Stimulated activated CD8-positive, alpha-beta memory T cell treated with anti-CD3 and anti-CD28 coated beads, Interleukin-12 subunit alpha, Interleukin-12 subunit beta, amount 100 ng/mL, for 4 hours (primary cell): ENCODE measurements at places on chromosomes 7 and 10.

DNA sequence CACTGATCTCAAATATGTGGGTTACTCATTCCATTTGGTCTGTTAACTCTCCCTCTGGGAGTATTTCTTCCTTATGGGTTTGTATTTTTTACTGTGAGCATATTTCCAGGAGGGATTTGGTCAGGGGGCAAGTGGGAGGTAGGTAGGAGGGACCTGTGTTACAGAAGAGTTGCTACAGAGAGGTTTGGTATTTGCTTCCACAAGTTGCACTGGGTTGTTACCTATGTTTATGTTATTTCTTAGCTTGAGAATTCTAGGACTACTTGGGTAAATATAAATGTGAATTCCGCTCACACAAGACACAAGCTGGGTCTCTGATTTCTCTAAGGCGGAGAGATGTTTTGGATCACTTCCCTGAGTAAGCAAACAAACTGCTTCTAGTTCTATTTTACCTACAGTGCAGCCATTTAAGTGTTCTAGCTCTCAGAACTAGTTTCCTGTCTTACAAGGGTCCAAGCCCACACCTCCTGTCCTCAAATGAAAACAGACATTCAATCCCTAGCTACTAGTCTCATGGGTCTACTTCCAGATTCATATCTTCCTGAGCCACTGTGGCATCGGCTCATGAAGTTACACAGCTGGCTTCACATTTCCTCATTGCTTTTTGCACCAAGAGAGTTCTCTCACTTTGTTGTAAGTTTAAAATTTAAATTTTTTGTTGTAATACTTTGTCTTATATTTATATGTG is 75.4 kb upstream of the PPP1R3C start:
- no peak for DNase-seq

DNA sequence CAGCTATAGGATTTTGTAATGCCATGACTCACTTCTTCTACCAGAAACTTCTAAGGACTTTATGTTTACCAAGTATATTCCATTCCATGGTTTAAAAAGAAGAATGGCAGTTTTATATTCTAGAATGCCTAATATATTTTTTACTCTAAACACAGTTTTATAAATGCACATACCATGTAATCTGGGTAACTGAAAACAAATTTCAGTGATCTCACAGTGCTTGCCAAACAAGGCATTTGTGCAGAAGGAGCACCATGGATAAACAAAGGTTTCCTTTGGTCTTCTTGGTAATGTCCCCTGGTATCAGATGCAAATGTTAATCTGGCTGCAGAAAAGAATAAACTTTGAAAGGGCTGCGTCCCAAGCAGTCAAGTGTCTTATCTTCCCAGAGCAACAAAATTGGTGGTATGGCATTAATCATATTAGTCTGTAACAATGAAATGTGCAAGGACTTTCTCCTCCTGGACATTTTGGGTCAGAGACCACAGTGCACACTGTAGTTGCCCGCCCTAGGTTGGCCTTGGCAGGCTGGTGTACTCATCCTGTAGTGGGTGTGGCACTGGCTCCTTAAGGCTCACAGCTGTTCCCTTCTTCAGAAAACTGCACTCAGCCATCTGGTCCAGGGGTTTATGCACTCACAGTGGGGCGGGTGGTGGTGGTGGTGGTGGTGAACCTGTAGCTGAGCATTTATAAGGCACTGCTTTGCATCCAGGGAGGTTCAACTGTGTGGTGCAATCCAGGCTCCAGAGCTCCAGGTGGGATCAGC is 56.7 kb downstream of the LAMB4 start:
- DNase-seq = no peak

DNA sequence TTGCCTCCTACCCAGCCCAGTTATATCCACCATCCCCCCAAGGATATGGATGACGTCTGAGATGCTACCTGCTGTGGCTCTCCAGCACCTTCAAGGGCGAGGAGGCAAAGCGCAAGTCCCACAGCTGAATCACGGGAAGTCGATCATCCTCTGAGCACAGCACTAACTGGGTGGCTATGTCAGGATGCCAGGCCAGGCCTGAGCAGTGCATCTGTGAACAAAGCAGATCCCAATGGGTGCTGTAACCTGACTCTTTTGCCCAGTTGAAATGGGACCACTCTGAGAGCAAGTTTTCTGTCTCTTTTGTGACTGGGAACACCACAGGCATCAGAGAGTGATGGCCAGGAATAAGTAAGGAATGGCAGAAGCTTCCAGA is 12.3 kb downstream of the SEC31B start:
- no peak for DNase-seq

GRCh38 chr7:78873117-78873516 is 580.4 kb downstream of the MAGI2 start:
- DNase-seq = no peak

DNA sequence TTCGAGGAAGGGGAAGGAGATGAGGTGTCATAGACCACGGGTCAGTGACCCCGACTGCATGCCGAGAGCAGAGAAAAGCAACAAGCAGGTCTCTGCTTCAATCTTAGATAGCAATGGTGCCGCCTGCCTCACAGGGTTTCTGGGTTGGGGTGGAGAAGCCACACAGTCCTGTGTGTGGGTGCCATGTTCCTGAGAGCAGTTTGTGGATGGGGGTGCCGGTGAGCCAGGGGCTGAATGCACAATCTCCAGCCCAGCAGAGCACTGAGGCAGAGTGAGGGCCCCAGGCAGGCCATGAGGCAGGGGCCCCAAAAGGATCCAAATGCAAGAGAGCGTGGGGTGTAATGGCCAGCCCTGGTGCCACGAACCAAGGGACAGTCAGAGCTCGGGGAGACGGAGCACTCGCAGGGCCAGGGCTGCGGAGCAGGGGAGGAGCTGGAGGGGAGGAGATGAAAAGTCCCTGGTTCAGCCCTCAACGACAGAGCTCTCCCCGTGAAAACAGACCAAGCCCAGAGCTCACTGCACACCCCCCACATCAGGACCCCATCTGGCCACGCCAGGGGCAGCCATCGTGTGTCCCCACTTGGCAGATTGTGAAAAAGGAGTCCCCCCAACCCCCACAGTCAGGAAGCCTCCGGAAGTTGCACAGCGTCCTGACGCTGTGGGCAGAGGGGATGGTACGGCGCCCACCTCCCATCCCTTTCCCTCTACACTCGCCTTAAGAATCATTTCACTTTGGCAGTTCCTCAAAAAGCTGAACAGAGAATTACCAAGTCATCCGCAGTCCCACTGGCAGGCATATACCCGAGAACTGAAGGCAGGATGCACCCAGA is 19.9 kb downstream of the WDR86 start:
- no peak for DNase-seq

GRCh38 chr7:48337012-48337621 is 165.9 kb downstream of the ABCA13 start:
- no peak for DNase-seq

DNA sequence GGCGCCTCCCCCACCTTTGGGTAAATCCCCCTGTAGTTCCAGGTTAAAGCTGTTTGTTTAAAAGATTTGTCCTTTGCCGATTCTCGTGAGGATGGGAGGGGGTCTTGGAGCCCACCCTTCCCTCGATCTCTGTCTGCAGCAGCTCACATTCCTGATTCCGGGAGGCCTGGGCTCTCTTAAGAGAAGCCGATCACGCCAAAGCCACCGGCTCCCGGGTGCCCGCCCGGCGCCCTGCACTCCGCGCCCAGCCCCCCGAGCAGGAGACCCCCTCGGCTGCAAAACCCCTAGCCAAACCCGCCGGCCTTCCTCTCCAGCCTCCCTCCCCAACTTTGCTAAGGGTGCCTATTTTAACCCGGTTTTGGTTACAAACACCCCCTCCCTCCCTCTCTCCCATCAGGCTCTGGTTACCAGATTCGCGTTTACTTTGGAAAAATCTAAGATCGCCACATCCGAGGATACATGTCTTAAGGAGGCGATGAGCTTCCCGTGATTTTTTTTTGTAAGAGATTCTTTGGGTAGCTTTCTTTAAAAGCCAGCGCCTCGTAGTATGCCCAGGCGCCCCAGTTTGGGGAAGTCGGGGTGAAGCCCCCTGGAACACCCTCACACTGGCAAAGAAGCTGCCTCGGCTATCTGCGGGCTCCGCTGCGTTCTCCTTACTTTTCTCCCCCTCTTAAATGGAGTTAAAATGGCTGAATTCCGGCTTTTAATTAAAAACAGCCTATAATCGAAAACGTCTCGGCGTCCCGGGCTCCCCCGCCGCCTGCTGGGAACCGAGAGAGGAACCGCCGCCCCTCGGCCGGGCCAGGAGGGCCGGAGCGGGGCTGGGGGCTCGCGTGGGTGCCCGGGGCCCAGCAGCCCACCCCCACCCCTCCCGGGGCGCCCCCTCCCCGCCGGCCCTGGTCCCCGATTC is 983 bp downstream of the TNRC18 start:
- DNase-seq = no peak

DNA sequence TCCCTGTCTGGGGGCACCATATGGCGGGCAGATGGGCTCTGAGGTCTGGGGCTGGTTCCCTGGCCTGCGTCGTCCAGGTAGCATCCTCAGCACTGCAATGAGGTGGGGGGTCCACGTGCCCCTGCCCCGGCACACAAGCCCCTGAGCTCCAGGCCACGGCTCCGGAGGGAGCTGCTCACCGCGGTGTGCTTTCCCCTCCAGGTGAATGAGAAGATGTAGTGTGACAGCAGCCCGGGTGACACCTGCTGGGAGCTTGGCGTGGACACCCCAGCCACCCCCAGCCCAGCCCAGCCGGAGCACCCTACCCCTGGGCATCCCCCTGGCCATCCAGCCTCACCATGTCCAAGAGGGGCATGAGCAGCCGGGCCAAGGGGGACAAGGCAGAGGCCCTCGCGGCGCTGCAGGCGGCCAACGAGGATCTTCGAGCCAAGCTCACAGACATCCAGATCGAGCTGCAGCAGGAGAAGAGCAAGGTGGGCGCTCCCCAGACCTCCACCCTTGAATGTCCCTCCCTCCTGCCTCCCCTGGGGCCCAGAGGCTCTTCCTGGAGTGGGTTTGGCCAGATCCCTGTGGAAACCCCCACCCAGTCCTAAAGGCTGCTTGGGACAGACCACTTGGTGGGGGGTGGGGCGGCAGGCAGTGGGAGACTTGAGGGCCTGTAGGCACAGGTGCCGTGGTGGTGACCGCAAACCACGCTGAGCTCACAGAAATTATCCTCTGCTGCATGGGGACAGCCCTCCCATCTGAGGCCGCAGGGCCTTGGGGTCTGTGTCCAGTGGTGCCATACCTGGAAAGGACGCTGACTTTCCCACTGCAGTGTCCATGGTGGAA is 38.9 kb downstream of the JAKMIP3 start:
- DNase-seq = no peak

DNA sequence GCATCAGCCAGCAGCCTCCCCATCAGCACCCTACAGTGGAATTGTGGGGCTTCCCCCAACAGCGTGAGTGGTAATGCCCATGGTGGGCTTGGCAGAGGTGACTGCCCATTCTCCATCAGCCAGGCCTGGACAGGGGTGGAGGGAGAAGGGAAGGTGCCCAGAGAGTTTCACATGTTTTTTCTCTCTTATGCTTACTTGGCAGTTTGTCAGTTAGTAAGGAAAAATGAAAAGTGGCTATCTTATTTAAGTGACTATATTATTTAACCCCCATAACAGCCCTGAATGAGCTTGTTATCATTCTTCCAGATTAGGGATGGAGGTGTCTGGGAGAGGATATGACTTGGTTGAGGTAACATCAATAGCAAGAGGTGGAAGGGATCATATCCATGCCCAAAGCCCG is 921.7 kb downstream of the GRID1 start:
- no peak for DNase-seq

DNA sequence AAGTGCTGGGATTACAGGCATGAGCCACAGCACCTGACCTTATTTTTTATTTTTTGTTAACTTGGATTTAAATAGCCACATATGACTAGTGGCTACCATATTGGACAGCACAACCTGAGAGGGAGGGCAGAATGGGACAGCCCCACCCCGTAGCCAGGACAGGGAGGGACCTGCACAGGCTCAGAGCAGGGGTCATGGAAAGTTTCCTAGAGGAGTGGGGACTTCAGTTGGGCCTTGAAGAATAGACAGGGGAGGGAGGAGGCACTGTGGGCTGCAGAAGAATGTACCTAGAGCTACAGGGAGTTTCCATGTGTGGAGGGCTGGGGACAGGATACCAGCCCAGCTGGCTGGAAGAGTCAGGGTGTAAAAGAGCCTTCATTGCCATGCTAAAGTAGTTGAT is 8.8 kb downstream of the TRIM8 start:
- DNase-seq = no peak

DNA sequence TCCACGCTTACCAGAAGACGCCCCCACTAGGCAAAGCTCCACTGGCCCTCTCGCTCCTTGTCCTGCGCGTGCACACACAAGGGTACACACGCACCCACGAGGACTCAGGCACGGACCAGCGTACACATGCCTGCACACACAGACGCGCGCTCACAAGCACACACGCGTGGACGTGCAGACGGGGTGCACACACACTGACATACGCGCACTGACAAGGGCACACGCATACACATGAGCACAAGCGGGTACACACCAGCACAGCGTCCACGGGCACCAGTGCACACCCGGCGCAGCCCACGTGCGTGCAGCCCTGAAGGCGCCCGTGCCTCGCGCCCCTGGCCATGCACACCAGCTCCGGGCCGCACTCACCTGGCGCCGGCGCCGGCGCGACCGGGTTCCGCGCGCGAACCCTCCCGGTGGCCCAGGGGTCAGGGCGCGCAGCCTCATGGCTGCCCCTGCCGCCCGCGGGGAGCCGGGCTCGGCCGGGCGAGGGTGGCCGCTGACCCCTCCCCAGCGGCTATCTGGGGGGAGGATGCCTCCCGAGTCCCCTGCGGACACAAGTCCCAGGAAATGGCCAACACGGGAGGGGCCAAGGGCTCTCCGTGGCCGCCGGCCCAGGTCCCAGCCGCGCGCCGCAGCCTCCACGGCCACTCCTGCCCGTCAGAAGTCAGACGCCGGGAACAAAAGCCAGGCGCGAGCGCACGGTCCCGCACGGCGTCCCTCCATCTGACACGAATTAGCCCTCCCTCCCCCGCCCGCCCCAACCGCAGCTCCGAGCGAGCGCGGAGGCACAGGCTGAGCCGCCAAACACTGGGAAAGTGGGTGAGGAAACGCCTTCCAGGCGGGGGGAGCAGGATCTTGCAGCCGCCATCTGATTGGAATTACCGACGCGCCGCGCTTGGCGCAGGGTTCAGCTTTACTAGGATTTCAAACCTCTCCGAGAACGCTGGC is 45.0 kb downstream of the TNS3 start:
- DNase-seq = no peak

- no peak for DNase-seq
Observed at GRCh38 chr10:12332572-12333379, 16.6 kb upstream of the CAMK1D start.
